ENCODE measurements at places on chromosomes 6 and 20. TPM values are rescaled to one million over a fixed set of nuclear protein-coding genes. Genes with fewer than 3 reads are reported as not detected.

PSMB8 gene
- 1.7 TPM for total RNA-seq

MCCD1 gene
- total RNA-seq: not detected

BNIP5 gene
- not detected for total RNA-seq

CRISP3 gene
- not detected for total RNA-seq

STK4 gene
- 46.4 TPM for total RNA-seq

TBX18 gene
- 0.47 TPM for total RNA-seq

SUN5 gene
- total RNA-seq: not detected

C6orf62 gene
- 85.3 TPM for total RNA-seq

ECT2L gene
- not detected for total RNA-seq

DNAJC5 gene
- total RNA-seq: 46.9 TPM

METTL24 gene
- 3.6 TPM for total RNA-seq

HLA-C gene
- 70.4 TPM for total RNA-seq

JPH2 gene
- total RNA-seq: 0.07 TPM

HMGCLL1 gene
- total RNA-seq: 0.73 TPM

CST8 gene
- total RNA-seq: not detected

SALL4 gene
- 90.7 TPM for total RNA-seq

FNDC11 gene
- total RNA-seq: 1.5 TPM

DNA sequence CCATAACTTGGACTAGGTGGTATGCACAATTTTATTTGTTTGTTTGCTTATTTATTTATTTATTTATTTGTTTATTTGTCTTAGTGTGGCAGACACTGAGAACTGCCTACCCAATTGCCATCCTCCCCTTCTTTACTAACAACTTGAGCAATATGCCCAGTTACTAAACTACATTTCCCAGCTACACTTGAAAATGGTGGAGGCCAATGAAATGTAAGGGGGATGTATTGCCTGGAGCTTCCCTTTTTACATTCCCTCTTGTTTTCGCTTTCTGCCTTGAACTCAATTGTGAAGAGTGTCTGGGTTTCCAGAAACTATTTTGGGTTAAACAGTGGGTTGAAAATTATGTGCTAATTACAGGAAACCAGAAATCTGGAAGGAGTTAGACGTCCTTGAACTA, 152.7 kb upstream of the FKBP1C start:
- DNase-seq: no peak

DNA sequence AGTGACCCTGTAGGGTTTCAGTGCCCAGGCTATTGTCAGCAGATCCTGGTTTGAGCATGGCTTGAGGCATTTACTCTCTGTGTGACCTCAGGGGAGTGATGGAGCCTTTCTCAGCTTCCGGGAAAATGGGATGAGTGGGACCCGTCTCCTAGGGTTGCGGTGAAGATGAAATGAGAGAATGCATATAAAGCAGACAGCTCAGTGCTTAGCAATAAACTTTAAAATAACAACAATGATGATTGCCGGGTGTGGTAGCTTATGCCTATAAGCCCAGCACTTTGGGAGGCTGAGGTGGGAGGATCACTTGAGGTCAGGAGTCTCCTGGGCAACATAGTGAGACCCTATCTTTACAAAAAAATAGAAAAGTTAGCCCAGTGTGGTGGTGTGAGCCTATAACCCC, 106.0 kb upstream of the MTHFD1L start:
- no peak for DNase-seq

GRCh38 chr20:5886788-5887187, 63.5 kb downstream of the TRMT6 start:
- no peak for DNase-seq

DNA sequence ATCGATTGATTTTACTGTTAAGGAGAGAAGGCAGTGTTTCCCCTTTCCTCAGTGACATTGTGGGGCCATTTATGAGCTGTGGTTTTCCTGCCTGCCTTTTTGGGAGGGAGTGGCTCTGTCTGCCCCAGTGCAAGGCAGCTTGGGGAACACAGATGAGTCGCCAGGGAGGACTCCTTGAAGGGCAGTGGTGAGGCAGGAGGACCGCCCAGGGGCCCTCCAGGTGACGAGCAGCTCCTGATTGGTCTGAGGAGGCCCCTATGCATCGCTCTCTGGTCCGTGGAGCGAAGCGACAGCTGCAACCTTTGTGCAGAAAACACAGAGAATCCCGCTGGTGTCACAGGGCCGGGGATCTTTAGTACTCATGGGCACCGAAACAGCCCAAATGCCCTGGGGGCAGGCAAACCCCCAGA, 100.3 kb downstream of the TMEM242 start:
- DNase-seq: no peak

GRCh38 chr6:109060571-109060970, 34.1 kb downstream of the SESN1 start:
- DNase-seq: no peak

GRCh38 chr6:15393605-15394004, 147.7 kb downstream of the JARID2 start:
- no peak for DNase-seq

DNA sequence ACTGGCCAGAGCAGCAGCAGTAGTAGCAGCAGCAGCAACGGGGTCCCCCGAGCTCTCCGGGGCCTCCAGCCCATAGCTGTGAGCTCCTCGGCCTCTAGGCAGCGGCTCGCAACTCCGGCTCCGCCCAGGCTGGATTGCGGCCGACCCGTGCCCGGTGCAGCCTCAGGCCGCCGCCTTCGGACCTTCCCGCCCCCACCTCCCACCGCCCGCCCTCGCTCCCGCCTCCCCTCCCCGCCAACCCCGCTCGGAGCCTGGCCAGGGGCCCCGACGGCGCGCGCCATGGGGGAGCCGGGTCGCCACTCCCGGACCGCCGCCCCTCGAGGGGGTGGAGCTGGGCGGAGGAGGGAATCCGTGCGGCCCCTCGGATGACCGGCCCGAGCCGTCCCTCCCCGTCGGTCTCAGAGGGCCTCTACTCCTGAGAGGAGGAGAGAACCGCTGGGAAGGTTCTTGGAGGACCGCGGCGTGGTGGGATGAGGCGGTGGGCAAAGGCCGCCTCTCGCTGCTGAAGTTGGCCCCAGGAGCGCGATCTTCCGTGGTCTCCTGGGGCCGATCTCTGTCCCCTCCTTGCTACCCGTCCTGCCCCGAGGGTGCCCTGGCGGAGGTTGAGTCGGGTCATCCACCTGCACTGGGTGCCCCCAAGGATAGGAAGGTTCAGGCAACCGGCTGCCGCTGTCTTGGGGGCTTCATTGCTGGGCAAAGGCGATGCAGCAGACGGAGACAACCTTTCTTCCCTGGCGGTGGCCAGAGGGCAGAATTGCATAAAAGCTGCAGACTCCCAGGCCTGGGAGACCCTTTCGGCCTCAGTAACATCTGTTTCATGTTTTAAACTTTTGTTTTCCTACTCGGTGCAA, at the start of gene ADAM33:
Gene ADAM33 (minus strand): TSS at position 80 of the 851 bp plus-strand sequence. CDS start 6 bp downstream, at position 74.
- peak; percentile 37 for DNase-seq

- DNase-seq: no peak
Observed at GRCh38 chr6:69416776-69417175, 380.0 kb downstream of the LMBRD1 start.

DNA sequence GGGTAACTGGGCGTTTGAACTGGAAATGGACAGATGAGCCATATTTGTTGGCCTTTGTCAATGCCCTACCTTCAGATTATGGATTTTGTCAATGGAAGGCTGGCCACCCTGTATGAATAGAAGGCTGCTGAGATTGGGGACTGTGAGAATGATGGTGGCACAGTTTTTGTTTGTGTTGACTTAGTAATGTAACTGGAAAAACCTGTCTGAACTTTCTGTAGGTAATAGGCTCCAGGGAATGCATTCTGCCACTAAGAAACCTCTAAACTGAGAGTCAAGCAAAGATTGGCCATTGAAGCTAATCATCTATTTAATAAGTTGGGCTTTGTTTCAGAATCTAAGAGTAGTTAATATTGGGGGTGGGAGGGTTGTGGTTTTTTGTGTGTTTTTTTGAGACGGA, 97.5 kb downstream of the FOXO3 start:
- DNase-seq: no peak

DNA sequence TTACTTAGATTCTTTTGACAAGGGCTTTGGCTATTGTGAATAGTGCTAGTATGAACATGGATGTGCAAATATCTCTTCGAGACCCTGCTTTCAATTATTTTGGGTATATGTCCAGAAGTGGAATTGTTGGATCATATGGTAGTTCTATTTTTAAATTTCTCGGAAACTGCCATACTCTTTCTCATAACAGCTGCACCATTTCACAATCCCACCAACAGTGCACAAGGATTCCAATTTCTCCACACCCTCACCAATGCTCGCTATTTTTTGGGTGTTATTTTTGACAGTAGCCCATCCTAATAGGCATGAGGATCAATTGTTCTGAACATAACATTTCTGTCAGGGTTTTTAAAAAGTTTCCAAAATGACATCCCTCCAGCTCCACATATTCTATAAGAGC, 69.2 kb upstream of the ESR1 start:
- no peak for DNase-seq

- DNase-seq: no peak
Observed at GRCh38 chr6:17886891-17887290, 100.5 kb downstream of the KIF13A start.

DNA sequence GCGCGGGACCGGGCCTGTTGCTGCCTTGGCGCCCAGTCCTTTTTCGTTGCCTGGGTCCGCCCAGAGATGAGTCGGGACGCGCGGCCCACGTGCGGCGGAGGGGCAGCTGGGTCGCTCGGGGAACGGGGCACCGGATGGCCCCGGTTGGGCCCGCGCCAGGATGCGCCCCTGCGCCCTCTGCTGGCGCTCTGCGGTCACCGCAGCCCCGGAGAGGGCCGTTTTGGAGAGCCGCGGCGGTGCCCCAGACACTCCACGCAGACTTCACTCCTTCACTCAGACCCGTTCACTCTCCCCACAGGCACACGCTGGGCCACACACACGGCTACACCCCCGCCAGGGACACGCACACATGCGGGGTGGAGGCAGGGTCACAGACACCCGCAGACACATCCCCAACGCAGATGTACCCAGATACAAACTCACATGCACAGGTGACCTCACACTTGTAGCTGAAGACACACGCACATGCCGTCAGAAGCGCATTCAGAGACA, 38.8 kb downstream of the SRC start:
- DNase-seq: peak; percentile 76

- no peak for DNase-seq
Observed at GRCh38 chr6:11428895-11429294, 108.7 kb upstream of the TMEM170B start.

GRCh38 chr20:44780226-44780625, 30.1 kb downstream of the RIMS4 start:
- DNase-seq: peak; percentile 71

DNA sequence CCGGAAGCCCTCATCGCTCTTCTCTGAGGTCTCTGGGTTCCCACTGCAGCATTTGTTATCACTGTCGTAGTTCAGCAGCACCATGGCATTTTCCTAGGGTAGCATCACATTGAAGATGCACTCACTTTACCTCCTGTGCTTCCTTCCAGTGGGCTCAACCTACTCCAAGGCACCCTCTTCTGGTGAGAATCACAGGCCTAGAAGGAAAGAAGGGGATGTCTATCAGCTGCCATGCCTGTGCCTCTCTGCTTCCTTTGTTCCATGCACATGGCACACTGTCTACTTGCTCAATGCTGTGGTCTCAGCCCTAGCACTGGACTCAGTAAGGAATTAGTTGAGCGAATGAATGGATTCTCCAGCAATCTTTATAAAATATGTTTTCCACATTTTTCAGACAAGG, 22.6 kb downstream of the CST4 start:
- no peak for DNase-seq

DNA sequence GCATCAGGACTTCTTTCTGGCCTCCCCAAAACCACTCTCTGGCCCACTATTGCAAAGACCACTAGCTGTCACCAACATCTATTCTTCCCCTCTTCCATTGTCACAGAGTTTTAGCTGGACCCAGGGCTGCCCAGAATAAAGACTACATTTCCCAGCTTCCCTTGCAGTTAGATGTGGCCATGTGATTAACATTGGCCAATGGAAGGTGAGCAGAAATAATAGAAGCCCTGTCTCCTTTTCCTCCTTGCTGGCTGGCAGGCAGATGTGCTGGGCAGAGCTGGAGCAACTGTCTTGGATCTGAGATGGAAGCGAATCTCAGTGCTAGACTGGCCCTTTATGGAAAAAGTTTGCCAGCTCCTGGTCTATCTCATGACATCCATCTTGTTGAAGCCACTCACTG, 97.0 kb downstream of the KCNB1 start:
- no peak for DNase-seq

- no peak for DNase-seq
Observed at GRCh38 chr20:58097429-58097828, 131.0 kb downstream of the ANKRD60 start.

DNA sequence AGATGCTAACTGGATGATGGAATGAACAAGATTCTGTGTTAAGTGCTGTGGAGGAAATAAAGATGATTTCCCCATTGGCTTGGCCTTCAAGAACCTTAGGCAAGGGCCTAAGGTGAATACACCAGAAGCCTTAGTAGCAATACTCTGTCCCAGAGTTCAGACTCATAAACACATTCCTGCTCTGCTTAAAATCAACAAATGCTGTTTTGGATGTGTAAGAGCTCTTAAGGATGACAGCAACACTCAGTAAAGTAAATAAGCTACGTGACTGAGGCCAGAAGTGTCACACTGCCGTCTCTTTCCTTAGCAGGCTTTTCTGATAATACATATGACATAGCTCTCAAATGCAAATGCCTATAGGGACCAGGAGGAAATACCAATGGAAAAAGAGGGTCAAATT, 90.6 kb downstream of the EYA2 start:
- DNase-seq: no peak

- DNase-seq: no peak
Observed at GRCh38 chr20:62358171-62359042, 8.7 kb downstream of the LAMA5 start.

DNA sequence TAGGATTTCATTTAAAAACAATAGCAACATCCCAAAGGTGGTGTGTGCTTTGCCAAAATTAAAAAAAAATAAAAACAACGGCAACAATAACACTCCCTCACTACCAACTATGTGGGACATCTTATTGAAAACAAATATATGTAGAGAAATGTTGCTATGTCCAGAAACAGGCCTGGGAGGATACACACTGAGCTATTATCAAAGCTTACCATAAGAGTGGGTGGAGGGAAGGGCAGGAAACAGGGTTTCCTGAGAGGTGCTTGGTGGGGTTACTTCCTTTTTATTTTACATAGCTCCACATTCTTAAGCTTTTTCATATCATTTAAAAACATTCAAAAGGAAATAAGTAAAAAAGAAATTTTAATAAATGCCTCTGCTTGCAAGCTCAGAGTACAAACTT, 150.0 kb upstream of the RIPOR2 start:
- DNase-seq: no peak

GRCh38 chr20:37329481-37330165, 16.3 kb upstream of the SRC start:
- DNase-seq: no peak

DNA sequence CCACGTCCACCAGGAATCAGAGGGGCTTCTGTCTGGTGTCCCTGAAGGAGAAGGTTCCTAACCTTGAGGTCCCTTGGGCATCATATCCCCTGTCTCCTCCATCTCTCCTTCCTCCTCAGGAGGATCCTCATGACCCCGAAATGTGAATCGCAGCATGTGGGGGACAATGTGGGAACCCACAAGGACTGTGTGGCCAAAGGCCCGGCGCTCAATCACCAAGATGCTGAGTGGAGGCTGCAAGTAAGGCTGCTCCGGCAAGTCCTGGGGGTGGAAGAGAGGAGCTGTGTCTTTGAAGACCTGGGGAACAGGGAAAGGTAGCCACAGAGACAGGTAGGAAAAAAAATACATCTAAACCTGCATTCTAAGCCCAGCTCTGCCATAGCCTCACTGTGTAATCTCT, 36.4 kb upstream of the SPAG4 start:
- no peak for DNase-seq

GRCh38 chr6:88548891-88549505, 382.9 kb upstream of the CNR1 start:
- no peak for DNase-seq

- DNase-seq: no peak
Observed at GRCh38 chr20:9551808-9552550, 37.6 kb downstream of the LAMP5 start.

GRCh38 chr6:7528565-7528964, 12.9 kb upstream of the DSP start:
- DNase-seq: no peak

Measured in neural crest cell (in vitro differentiated cells).